ENCODE measurements at places on chromosomes 4 and X. TPM values are rescaled to one million over a fixed set of nuclear protein-coding genes. Genes with fewer than 3 reads are reported as not detected.

The PDZD4 gene
- 0.65 TPM for total RNA-seq

The ARSJ gene
- 0.75 TPM for total RNA-seq

The CABS1 gene
- not detected for total RNA-seq

The MFAP3L gene
- total RNA-seq, result 3.1 TPM

The NPNT gene
- total RNA-seq, result 13.8 TPM

The UCP1 gene
- not detected for total RNA-seq

The NSG1 gene
- total RNA-seq, result 0.17 TPM

The GAGE13 gene
- total RNA-seq, result not detected

The MTMR8 gene
- total RNA-seq, result 0.88 TPM

The ZNF630 gene
- 4.0 TPM for total RNA-seq

The SAP30 gene
- 53.7 TPM for total RNA-seq

The SHROOM2 gene
- 0.16 TPM for total RNA-seq

The KIAA1210 gene
- total RNA-seq, result under 0.01 TPM

The CLCN4 gene
- total RNA-seq, result 2.0 TPM

The CFAP99 gene
- not detected for total RNA-seq

Data from subcutaneous adipose tissue (tissue), 4 donors.